Suprapubic skin (tissue), 4 donors: ENCODE measurements at places on chromosomes 13 and 19. TPM values are rescaled to one million over a fixed set of nuclear protein-coding genes. Genes with fewer than 3 reads are reported as not detected.

- no peaks in the 10 kb centered on the region for H3K4me1 ChIP-seq
- H3K4me3 ChIP-seq, result no peak overlapping the region
- no peaks in the 10 kb centered on the region for H3K27me3 ChIP-seq
- no peak overlapping the region for H3K27ac ChIP-seq
- no peak for DNase-seq
- H3K36me3 ChIP-seq, result no peaks in the 10 kb centered on the region
These were observed 521.9 kb downstream of the DIAPH3 start for GRCh38 chr13:59641817-59642216.

DNA sequence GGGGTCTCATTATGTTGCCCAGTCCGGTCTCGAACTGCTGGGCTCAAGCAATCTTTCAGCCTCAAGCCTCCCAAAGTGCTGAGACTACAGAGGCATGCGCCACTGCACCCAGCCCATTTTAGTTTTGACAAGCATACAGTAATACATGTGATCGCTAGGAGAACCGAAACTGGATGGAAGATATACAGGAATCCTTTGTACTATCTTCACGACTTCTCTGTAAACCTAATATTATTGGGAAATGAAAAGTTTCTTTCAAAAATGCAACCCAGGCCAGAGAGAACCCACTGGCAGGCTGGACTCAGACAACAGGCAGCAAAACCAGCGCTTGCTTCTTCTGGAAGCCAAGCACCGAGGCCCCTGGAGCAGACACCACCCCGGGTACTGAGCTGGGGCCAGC, 9.4 kb downstream of the C19orf12 start:
- peaks cover 8% of the 10 kb centered on the region for H3K4me1 ChIP-seq
- H3K27ac ChIP-seq, result no peak overlapping the region
- H3K4me3 ChIP-seq, result no peak overlapping the region
- no peaks in the 10 kb centered on the region for H3K27me3 ChIP-seq
- H3K36me3 ChIP-seq, result peaks cover 66% of the 10 kb centered on the region
- no peak for DNase-seq

GRCh38 chr13:94192431-94192975, 287.0 kb downstream of the DCT start:
- no peak overlapping the region for H3K27ac ChIP-seq
- H3K36me3 ChIP-seq, result no peaks in the 10 kb centered on the region
- H3K4me1 ChIP-seq, result no peaks in the 10 kb centered on the region
- DNase-seq, result no peak
- no peak overlapping the region for H3K4me3 ChIP-seq

CABP5 gene
- total RNA-seq, result not detected

GRCh38 chr19:31770223-31770622, 421.0 kb upstream of the TSHZ3 start:
- H3K4me1 ChIP-seq, result no peaks in the 10 kb centered on the region
- no peak overlapping the region for H3K4me3 ChIP-seq
- DNase-seq, result no peak
- no peaks in the 10 kb centered on the region for H3K27me3 ChIP-seq
- no peaks in the 10 kb centered on the region for H3K36me3 ChIP-seq
- H3K27ac ChIP-seq, result no peak overlapping the region
